ENCODE measurements at places on chromosomes 13 and 19.

DNA sequence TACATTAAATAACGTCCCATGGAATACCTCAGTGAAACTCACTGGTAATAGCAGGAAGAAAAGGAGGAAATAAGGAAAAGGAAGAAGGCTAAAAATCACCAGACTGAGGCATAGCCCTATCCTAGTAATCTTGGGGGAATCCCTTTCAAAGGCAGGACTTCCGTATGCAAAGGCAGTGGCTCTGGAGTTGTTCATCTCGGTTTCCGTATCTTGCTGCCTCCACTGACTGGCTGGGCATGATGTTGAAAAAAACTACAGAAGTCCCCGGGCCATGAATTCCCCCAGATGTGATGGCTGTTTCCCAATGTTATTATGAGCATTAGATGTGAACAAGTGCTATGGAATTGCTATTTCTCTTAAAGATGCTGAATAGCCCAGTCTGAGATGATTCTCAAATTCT lies 5.5 kb downstream of the FPR2 start:
- DNase-seq: no peak

GRCh38 chr13:52177276-52177675 lies 17.9 kb upstream of the NEK3 start:
- no peak for DNase-seq

GRCh38 chr13:42815681-42816080 lies 34.3 kb downstream of the FAM216B start:
- DNase-seq: no peak

GRCh38 chr13:34826432-34826831 lies 115.6 kb upstream of the NBEA start:
- DNase-seq: no peak

- no peak for DNase-seq
Measured at GRCh38 chr13:57846600-57847173, 215.1 kb downstream of the PCDH17 start.

GRCh38 chr19:40254714-40255418 lies 28.4 kb upstream of the CCNP start:
- no peak for DNase-seq

DNA sequence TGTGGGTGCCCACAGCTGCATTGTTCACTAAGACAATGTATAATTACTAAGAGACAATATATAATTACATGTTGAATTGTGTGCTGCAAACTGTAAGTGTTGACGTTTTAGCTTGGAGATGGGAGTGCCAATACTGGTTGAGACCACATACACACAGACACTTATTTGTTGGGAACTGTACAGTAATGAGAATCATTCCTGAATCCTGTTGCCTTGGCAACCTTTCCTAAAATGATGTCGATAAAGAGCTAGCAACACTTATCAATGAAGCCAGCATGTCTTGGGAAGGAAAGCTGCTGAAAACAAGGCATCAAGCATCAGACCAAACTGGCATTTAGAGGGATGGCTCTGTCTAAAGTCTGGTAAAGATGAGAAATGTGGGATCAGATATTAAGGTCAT lies 51.3 kb downstream of the PCDH8 start:
- no peak for DNase-seq

DNA sequence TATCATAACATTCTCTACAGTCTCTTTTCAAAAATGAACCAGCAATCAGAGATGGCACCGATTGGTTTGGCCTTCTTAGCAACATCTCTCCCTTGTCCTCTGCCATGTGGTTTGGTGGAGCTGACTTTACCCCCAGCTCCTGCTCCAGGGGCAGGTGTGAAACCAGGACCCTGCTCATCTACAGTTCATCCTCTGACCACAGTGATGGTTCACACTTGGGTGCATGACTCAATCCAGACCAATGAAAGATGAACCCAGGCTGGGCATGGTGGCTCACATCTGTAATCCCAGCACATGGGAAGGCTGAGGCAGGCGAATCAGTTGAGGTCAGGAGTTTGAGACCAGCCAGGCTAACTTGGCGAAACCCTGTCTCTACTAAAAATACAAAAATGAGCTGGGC lies 33.6 kb upstream of the FFAR2 start:
- DNase-seq: no peak

DNA sequence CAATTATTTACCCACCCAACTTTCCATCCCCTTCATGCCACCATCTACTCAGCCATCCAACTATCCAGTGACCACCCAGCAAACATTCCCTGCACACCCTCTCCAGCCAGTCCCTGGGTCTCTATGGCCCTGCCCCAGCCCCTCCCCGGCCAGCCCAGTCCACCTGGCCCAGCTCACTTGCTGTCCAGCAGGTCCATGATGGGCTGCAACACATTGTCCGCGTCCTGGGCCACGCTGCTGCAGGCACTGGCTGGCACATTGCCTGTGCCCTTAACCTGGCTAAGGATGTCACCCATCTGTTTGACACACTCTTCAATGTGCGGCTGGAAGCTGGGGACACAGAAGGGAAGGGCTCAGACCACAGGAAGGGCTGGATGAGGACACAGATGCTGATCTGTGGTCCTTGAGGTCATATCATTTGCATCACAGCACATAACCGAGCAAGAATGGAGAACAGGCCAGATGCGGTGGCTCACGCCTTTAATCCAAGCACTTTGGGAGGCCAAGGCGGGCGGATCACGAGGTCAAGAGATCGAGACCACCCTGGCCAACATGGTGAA lies 61.6 kb downstream of the UNC13A start:
- no peak for DNase-seq

DNA sequence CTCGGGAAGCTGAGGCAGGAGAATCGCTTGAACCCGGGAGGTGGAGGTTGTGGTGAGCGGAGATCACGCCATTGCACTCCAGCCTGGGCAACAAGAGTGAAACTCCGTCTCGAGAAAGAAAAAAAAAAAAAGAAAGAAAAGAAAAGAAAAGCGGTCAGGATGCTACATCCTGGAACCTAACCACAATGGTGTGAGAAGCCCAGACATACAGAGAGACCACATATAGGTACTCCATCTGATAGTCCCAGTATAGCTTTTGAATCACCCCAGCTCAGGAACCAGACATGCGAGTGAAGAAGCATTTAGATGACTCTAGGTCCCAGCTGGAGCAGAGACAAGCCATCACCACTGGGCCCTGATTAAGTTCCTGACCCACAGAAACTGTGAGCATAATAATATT lies 3.2 kb downstream of the IFNL1 start:
- no peak for DNase-seq

DNA sequence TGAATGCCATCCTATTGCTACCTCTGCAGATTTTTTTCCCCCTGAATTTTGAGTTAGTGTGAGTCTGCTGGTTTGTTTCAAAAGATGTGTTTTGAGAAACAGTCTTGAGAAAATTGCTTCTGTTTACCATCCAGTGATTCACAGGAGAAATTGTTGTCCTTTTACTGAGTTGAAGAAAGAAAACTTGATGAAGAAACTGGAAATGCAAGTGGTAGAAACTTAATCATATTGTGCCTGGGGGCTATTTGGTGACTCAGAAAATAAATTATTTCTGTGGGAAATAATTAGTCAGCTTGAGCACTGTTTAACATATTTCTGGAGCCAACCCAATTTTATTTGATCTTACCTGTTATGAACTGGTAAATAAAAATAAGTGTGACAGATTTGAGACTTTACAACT lies 35.4 kb downstream of the PAN3 start:
- DNase-seq: no peak

DNA sequence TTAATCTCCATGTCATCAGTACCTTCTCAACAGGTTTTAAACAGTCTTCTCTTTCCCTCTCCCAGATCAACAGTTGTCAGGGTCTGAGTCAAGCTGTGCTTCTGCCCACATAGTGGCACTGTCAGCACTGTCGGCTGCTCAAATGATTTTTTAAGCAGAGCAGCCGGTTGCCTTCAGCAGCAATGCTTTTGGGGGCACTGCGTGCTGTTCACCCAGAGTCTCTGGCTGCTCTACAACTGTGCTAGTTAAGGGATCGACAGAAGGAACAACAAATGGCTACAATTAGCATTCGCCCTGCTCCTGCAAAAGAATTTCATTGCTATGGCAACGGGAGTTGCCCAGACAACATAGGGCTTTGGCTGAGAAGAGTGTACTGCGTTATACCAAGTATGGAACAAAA lies 412.9 kb downstream of the DIAPH3 start:
- no peak for DNase-seq

DNA sequence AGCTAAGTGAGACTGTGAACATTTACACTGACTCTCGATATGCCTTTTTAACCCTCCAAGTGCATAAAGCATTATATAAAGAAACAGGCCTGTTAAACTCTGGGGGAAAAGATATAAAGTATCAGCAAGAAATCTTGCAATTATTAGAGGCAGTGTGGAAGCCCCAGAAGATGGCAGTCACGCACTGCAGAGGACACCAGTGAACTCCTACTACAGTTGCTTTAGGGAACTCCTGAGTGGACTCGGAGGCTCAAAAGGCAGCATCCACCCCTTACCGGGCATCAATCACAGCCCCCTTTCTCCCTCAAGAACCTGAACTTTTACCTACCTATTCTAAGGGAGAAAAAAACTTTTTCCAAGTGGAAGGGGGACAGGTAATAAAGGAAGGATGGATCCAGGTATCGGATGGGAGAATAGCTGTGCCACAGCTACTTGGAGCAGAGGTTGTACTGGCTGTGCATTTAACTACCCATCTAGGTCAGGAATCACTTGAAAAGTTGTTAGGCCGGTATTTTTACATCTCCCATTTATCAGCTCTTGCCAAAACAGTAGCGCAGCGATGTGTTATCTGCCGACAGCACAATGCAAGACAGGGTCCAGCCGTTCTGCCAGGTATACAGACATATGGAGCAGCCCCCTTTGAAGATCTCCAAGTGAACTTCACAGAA lies 80.1 kb downstream of the ZNF486 start:
- DNase-seq: no peak

DNA sequence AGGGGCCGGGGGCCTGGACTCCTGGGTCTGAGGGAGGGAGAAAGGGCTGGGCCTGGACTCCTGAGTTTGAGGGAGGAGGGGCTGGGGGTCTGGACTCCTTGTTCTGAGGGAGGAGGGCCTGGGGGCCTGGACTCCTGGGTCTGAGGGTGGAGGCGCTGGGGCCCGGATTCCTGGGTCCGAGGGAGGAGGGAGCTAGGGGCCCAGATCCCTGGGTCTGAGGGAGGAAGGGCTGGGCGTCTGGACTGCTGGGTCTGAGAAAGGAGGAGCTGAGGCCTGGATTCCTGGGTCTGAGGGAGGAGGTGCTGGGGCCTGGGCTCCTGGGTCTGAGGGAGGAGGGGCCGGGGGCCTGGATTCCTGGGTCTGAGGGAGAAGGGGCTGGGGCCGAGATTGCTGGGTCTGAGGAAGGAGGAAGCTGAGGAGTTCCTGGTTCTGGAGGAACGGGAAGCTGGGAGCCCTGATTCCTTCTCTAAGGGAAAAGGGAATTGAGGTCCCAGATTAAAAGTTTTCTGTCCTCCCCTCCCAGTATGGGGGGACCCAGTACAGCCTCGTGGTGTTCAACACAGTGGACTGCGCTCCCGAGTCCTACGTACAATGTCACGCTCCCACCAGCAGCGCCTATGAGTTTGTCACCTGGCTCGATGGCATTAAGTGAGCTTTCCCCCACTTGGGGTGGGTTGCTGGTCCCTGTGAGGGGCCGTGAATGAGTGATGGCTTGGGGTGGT lies 721 bp downstream of the MED25 start:
- no peak for DNase-seq

DNA sequence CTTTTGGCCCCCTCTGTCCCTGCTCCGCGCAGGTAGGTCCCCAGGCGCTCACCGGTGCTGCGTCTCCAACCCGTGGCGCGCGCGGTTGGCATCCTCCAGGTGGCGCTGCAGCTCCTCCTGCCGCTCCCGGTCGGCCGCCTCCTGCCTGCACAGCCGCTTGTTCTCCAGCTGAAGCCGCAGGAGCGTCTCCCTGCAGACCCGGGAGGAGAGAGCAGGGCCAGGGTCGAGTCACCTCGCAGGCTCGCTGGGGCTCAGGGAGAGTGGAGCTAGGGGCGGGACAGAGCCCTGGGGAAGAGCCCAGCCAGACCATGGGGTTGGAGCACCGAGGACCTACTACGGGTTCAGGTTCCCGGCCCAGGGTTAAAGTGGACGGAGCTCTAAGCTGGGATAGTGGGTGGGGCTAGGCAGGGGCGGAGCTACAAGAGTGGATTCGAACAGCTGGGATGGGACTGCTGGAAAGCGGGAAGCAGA lies 9.3 kb downstream of the HOOK2 start:
- no peak for DNase-seq

GRCh38 chr13:80585531-80585930 lies 244.6 kb upstream of the SPRY2 start:
- no peak for DNase-seq
